Stimulated activated CD4-positive, alpha-beta T cell treated with anti-CD3 and anti-CD28 coated beads, Interleukin-12 subunit alpha, Interleukin-12 subunit beta, amount 100 ng/mL, for 48 hours (primary cell): ENCODE measurements at places on chromosomes 7 and 10.

DNA sequence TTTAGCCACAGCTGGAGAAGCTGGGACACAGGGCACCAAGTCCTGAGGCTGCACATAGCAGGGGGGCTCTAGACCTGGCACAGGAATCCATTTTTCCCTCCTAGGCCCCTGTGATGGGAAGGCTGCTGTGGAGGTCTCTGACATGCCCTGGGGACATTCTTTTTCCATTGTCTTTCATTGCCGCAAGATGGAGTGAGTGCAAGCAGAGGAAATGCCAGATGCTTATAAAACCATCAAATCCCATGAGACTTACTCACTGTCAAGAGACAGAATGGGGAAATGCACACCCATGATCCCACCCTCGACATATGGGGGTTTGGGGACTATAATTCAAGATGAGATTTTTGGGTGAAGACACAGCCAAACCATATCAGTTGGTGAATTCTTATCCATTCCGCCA lies 94.7 kb upstream of the FERD3L start:
- DNase-seq, result no peak

GRCh38 chr7:38105874-38106483 lies 72.1 kb upstream of the STARD3NL start:
- DNase-seq, result no peak

DNA sequence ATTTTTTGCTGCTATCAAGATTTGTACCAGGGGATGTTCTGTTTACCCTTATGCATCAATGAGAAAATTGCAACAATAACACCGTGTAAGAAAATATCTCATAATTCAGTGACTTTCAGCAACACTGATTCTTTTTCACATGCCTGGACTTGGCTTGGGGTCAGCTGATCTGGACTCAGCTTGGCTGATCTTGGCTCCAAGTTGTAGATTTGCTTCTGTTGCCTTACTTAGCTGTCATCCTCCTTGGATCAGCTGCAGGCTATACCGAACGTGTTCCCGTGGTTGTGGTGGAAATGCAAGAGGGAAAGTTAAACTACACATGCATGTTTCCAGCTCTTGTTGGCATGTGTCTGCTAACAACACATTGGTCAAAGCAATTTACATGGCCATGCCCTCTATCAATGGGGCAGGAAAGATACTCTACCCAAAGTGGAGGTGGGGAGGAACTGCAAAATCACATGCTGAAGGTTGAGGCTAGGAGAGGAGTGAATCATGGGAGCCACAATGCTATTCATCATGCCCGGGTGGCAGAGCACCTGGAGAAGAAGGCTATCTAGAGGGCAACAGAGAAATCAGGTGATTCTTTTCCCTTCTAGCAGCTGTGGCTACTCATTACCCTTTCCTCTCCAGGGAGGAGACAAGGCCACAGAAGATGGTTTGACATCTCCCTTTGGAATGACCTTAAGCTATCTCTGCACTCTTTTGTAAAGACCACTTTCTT lies 1276.3 kb upstream of the AUTS2 start:
- no peak for DNase-seq

DNA sequence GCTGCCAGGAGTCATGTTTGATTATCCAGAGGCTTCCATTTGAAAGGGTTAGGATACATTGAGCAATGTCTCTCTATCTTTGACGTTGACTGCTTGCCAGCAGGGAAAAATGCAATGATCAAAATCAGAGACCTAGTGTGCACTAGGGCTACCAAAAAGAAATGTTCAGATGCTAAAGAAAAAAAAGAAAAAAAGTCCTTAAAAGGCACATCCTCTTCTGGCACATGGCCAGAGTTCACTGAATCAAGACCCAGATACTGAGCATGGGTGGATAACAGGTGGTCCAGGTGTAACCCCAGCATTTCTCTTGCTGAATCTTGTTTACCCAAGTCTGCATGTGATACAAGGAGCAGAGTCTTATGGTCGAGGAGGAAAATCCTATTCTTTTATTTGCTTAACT lies 899.3 kb downstream of the SORCS3 start:
- no peak for DNase-seq

- no peak for DNase-seq
Observed at GRCh38 chr10:57225920-57226319, 864.9 kb upstream of the ZWINT start.

GRCh38 chr10:68047122-68047521 lies 28.0 kb downstream of the HERC4 start:
- DNase-seq, result no peak

- peak; percentile 76 for DNase-seq
Observed at GRCh38 chr10:28676968-28677887, at the start of gene BAMBI. Gene BAMBI (plus strand): TSS chr10:28677521. CDS start chr10:28677898, 377 bp downstream.

GRCh38 chr10:43045631-43046287 lies 31.1 kb upstream of the RET start:
- no peak for DNase-seq

DNA sequence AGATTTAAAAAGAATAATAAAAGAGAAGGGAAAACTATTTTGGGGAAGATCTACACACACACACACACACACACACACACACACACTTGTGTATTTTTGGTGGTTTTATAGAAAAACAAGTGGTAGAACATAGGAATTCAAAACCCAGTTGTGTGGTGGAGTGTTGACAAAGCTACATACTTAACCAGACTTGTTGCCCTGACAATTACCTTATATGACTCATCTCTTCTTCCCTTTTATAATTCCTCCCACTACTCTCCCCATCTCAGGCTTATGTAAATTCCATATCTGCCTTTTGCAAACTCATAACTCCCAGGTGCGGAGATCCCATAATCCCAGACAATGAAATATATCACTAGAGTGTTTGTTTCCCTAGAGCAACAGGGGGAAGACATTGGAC lies 873.7 kb downstream of the NXPH1 start:
- no peak for DNase-seq
